NCI-H187 treated with DMSO at 0.1 percent for 48 hours (cell line): ENCODE measurements at places on chromosomes 2 and 18.

DNA sequence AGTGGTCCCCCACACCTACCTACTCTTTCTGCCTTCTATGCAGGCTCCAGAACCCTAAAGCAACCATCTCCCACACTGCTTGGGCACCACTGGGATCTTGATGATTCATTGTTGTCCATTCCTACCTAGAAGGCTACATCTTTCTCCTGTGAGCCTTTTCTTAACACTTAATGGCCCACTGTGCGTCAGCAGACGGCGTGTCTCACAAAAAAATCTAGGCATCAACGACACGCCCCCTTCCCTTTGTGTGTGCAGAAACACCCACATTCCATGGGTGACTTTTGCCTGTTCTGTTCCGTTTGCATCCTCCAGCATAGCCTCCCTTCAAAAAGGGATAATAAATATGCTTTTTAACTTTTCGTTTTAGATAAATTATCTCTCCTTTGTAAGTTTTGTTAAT, 99.7 kb upstream of the CYRIA start:
- DNase-seq: no peak

DNA sequence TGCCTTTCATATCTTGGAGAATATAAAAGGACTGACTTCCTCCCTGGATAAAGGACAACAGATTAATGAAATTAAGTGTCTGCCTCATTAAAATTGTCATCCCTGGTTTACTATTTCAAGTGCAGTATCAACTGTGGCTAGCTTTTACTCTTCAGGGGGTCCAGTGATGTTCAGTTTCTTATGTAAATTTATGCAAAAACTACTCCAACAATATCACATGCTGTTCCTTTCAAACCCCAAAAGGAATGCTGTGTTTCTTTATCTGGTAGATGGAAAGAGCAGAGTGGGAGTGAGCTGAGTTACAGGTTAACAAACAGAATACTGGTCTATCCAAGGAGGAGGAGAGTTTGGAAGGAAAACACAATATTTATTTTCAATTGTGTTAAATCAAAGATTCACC, 283.7 kb upstream of the VWC2L start:
- no peak for DNase-seq

- no peak for DNase-seq
These were observed 456.8 kb upstream of the NXPH2 start for GRCh38 chr2:139237023-139237422.

DNA sequence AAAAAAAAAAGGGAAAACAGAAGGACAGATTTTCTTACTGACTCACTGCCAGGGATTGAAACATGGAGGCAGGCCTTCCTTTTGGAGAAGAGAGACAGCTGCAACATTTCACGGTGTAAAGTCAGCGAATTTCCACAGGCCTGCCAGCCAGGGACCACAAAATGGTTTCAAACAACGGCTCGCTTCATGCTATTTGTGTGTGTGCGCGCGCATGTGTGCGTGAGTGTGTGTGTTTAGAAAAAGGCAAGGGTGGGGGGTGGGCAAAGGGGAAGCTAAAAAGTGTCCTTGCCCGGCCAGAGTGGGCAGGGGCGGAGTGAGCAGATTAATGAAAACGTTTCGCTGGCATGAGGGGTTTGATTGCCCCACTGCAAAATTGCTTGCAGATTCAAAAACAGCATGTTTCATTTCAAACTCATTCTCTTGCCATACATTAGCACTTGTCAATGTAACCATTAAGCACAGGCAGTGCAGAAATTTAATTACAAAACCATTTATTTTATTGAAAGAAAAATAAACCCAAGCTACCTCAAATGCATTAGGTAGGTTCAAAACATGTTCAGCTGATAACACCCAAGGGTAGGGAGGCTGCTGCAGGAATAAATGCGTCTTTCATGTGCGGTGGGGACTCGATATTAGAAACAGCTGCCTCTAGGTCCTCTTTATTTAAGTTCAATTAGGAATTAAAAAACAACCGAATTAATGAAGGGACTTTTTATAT, 182.1 kb upstream of the SIX2 start:
- DNase-seq: no peak

DNA sequence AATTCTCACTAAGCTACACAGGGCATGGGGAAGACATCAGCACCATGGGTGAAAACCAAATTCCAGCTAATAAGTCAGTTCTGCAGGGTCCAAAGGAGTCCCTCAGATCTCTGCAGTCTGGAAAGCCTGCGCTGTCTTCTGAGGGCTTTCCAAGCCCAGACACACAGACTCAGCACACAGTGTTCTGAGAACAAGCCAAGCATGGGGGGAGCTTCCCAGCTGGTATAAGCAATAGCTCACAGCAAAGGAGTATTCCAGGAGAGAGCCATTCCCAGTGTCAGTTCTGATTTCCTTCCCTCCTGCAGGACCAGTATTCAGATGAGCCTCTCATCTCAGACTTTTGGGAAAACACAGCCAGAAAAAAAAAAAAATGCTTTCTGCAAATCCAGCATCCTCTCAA, 370.8 kb downstream of the TNS1 start:
- no peak for DNase-seq

DNA sequence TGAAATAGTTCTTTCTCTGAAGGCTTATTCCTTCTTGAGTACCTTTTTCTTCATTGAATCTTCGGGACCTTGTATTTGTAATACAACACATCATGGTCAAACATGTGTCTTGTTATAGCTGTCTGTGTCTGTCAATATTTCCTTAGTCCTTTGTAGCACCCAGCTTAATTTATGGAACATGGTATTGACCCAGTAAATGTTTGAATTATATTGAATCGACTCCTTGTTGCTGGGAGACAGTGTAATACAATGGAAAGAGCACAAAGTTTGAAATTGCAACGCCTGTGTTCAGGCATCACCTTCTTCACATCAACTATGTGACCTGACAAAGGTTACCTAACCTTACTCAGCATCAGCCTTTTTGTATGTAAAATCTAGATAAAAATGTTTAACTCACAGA, 267.2 kb upstream of the CYRIA start:
- no peak for DNase-seq

GRCh38 chr2:174376967-174377366, 18.6 kb upstream of the SCRN3 start:
- no peak for DNase-seq
